ENCODE measurements at places on chromosomes 4 and X.

DNA sequence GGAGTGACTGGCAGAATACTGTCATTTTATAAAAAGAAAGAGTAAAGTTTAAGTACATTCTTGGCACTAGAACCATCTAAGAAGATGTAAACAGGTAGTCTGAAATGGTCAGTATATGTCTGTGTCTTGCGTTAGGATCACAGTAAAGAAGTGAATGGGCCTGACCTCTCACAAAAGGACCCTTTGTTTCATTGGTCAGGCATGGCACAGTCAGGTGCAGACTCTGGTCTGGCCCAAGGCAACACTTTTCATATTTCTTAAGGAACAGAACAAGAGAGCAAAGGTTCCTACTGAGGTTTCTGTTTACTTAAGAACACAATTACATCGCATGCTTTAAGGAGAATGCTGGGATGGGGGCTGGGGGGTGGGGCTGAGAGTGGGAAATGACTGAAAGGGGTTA lies 48.1 kb downstream of the RPGR start:
- DNase-seq: no peak

DNA sequence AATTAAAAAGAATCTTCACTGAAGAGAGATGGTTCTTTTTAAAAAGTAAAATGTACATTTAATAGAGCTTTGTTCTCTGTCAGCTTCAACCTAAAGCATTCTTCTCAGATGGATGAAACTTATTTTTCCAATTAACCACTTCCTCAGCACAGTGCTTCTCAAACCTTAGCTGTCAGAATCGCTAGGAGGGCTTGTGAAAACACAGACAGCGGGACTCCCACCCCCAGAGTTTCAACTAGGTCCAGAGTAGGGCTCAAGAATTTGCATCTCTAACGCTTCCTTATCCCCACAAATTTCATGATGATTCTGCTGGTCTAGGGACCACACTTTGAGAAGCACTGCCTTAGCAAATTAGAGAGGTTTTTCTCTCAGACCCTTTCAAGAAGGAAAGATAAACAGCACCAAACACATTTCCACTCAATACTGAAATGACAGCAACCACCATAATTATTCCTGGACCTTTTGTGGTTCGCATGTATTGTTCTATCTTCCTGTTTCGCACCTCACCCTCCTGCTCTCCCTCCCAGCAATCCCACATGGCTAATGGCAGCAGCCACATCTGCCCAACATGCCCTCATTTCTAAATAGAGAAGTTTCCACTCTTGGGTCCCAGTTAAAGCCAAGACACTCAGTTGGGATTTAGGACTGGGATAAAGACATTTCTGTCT lies 73.2 kb downstream of the ZNF827 start:
- DNase-seq: no peak

GRCh38 chrX:113300580-113300979 lies 459.9 kb upstream of the AMOT start:
- no peak for DNase-seq

GRCh38 chr4:122980860-122981259 lies 58.5 kb upstream of the NUDT6 start:
- DNase-seq: no peak

- no peak for DNase-seq
These were observed 114.5 kb upstream of the PCDH7 start for GRCh38 chr4:30605616-30606190.

DNA sequence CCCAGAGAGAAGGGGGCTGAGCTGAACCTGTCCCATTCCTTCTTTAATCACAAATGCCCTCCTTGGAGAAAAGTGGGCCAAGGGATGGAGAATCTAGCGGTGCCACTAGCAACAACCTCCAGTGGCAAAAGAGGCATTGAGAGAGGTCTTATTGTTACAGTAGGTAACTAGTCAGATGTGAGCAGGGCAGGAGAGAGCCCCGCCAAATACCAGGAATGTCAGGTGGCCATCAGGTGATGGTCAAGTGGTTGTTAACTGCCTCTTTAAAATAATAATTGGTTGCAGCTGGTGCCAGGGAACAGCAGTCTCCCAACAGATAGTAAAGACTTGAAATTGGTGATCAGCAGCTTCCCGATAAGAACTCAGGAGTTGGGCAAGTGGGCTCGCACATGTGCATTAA lies 116.1 kb downstream of the EVC2 start:
- DNase-seq: no peak
